Body of pancreas (tissue), 4 donors: ENCODE measurements at places on chromosomes 11 and 22.
A peak's percentile ranks its signal among the peaks of the same experiment; 100 is the strongest.

GRCh38 chr22:24830205-24830979 lies 24.4 kb downstream of the SGSM1 start:
- no peak for DNase-seq

- no peak for DNase-seq
Observed at GRCh38 chr11:3229673-3230630, 2.3 kb downstream of the MRGPRE start.

DNA sequence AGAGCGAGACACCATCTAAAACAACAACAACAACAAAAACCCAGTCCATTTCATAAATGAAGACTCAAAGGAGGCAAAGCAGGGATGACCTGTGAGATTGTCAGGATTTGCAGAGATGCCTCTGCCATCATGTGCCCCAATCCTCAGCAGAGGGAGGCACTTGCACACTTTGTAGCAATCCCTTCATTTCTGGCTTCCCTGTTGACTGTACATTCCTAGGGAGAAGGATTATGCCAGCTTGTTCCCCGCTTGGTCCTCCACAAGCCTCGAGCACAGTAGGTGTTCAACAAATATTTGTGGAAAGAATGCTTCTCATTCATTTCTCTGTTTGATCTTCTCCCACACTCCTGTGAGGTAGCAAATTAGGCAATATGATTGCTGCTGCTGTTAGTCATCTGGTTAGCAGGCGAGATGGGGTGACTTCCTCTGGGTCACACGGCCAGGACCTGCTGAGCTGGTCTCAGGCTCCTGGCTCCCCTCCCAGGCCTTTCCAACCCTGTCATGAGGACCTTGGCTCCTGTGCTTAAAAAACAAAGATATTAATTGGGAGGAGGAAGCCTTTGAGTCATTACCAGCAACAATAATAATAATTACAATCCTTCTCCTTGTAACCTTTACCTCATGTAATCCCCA lies 34.1 kb downstream of the LIF start:
- DNase-seq = peak; percentile 85

GRCh38 chr22:45072322-45072903 lies 62.6 kb upstream of the PHF21B start:
- DNase-seq = no peak

- no peak for DNase-seq
Observed at GRCh38 chr11:79208126-79208525, 232.7 kb downstream of the TENM4 start.

- no peak for DNase-seq
Observed at GRCh38 chr11:78832226-78832947, 257.7 kb upstream of the NARS2 start.

DNA sequence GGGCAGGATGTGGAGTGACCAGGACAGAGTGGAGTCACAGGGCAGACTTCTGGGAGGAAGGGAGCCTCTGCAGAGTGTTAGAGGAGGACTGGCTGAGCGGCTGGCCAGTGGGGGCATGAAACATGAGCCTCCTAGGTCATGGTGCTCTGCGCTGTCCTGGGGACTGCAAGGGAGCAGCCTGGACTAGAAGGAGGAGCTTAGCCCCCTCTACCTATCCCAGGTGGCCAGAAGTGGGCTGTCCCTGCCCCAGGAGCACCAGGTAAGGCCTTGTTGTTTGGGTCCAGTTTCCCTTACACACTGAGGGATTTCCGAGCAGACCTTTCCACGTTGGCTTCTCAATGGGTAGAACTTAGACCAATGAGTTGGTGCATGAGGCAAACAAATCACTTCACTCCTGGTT lies 7.4 kb downstream of the PKNOX2 start:
- DNase-seq = no peak

DNA sequence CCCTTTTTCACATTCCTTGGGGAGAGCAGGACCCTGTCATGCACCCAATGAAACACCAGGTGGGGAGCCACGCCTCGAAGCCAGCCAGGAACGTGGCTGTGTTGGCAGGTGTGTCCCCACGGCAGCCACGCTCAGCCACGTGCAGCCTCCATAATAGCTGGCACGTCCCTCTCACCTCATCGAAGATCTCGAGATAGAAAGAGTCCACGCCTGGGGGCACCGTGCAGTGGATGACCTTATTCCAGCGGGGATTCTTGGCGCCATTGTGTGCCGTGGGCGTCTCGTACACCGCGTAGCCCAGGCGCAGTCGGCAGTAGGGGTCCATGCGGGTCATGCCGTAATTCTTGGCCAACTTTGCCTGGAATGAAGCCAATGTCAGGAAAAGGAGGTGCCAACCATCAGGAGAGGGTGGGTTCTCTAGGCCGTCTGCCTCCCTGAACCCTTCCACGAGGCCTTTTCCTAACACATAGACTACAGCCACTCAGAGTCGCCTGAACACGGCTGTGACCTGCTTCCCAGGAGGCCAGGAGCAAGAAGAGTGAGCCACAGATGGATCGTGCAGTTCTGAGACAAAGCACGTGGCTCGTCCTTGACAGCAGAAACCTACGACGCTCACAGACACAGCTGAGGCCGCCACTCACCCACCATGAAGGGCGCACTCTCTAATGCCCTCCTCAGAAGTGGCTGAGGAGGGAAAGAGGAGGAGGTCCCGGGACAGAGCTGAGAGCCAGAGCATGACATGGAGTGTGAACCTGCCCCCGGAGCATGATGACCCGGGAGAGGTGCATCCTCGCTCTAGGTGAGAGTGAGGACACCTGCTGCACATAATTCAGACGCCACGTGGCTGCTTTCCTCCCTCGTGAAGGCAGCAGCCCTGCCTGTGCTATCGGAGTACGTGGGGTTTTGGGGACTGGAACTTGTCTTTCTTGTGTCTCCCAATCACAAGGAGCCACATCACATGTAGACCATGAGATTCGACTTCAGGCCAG lies 19.1 kb downstream of the TOLLIP start:
- peak; percentile 11 for DNase-seq

DNA sequence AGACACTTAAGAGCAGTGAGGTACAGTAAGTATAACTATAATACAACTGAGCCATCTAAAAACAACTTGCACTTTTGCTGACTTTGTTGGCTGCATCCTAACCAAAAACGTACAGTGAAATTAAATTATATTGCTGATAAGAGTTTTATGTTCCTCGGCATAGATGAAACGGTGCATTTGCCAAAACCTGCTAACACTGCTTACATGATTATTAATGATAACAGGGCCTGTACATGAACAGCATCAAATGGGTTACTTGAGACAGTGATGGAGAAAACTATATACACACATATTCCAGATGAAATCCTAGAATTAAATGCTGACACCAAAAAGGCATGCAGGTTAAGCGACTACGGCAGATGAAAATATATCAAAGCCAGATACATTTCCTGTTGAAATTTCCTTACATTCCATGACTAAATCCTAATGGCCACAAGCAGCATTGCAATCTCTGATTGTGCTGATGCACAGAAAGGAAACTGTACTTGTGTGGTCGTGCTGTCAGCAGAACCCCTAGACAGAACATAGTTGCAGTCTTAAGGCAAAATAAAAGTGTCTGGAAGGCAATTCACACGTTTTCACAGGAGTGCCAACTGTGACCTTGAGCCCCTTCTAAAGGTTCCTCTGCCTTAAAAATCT lies 143.9 kb downstream of the CADM1 start:
- DNase-seq = no peak

DNA sequence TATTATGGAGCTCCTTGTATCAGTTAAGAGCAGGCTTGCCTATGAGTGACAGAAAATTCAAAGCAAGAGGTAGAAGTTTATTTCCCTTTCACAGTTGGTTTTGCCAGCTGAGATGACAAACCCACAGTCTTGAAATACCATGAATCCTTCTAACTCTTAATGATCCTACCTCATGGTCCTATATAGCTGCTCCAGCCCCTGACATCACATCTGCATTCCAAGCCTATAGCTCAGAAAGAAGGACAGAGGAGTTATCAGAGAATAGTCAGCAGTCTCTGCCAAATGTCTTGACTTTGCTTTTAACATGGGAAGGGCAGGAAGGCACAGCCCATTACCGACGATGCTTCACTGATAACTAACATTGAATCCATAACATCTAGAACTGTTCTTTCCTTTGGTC lies 76.2 kb downstream of the APIP start:
- no peak for DNase-seq

DNA sequence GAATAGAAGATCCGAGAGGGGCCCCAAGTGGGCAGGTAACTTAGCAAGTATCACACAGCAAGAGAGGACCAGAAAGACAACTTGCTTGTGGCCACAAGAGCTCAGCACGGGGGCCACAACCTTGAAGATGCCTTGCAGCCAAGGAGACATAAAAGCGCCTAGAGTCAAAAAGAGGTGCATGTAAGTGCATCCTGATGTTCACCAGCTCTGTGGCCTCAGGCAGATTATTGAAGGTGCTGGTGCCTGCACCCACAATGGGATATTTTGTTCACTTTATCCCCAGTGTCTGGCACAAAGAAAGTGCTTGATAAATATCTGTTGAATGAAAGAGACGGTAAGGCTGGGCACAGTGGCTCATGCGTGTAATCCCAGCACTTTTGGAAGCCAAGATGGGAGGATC lies 106.0 kb upstream of the ASPHD2 start:
- no peak for DNase-seq

GRCh38 chr11:117669062-117669461 lies 128.0 kb downstream of the DSCAML1 start:
- no peak for DNase-seq

DNA sequence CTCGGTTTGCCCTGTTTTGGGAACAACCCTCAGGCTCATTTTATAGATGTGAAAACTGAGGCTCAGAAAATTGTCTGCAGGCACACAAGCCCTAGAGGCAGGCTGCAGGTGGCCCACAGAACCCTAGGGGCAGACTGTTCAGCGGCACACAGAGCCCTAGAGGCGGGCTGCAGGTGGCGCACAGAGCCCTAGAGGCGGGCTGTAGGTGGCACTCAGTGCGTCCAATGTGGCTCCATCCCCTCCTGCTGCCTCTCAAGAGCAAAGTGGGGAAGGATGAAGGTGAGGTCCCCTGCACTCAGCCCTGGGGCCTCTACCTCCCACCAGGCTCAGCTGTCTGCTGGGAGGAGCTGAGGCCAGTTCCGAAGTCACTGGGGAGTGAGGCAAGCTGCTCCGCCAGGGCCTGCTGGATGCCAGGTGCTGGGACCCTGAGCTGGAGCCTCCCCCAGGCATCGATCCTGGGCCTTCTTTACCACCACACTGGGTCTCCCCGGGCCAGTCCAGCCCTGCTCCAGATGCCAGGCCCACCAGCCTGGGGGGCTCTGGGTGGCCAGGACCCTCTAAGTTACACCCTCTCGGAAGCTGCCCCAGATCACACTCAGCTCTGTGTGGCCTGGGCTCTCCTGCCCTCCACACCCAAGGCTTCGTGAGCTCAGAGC lies 2.3 kb downstream of the ACY3 start:
- DNase-seq = peak; percentile 76

- no peak for DNase-seq
Observed at GRCh38 chr11:66277471-66278362, at the start of gene CNIH2. CNIH2 (plus strand) TSS chr11:66278175; CDS start chr11:66278457, 282 bp downstream.

- peak; percentile 92 for DNase-seq
Observed at GRCh38 chr11:62337303-62338181, at the start of gene ASRGL1. ASRGL1 (plus strand) TSS chr11:62337448; CDS start chr11:62337978, 530 bp downstream.

DNA sequence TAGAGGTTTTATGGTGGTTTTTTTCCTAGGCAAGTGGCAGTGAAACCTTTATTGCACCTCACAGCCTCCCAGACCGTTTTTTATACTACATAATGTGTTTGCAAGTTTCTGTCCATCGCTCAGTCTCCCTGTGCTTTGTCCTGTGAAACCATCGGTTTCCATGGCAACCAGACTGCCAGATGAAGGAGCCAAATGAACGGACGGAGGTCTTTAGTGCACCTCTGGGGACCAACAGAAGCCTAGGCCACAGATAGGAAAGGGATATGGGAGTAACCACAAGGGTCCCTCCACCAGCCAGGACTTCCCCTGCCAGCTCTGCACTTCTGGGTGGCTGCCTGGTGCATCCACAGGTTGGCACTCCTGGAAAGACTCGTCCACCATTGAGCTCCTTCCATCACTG lies 165.0 kb downstream of the CHST1 start:
- no peak for DNase-seq

DNA sequence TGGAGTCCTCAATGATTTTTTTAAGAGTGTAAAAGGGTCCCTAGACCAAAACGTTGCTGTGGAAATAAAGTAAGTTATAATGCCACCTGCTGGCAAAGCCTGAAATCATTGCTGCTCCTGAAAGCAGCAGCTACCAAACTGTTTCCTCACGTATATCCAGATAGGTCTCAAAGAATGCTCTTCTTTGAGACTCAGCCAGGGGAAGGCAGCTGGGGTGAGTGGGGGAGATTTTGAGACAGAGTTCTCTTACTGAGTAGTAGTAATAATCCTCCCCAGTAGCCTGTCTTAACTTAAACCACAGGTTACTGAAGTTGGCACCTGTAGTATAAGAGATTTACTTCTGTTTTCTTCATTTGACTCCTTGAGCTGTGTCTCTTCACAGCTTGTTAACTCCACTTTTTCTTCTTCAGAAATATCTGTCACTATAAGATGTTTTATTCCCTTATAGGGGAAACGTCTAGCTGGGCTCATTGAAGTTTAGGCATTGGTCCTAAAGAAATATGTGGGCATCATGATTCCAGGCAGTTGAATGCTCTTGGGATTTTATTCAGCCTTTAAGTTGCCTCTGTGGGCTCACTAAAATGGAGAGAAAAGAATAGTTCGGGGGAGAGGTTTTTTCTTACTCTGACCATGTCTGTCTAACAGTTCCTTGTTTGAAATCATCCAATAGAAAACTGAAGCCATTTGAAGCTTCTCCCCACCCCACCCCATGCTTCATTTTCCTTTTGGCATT lies 77.9 kb downstream of the BTBD10 start:
- DNase-seq = peak; percentile 23

- no peak for DNase-seq
Observed at GRCh38 chr22:46061124-46061500, 84.2 kb upstream of the WNT7B start.

DNA sequence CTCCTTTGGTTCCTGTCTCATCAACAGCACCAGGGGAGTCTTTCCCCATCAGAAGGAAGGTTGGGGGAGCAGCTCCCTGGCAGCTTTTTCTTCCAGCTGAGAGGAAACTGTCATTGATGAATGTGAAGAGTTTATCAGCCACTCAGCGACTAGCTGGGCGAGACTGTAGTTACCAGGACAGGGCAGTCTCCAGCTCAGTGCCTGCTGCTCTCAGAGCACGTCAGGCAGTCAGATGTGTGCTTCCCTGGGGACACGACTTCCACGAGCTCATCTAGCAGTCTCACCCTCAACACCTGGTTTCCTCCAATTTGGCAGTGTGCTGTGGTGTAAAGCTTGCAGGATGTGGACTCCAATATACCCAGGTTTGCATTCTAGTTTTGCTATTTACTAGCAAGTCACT lies 12.5 kb upstream of the C1QTNF4 start:
- no peak for DNase-seq

DNA sequence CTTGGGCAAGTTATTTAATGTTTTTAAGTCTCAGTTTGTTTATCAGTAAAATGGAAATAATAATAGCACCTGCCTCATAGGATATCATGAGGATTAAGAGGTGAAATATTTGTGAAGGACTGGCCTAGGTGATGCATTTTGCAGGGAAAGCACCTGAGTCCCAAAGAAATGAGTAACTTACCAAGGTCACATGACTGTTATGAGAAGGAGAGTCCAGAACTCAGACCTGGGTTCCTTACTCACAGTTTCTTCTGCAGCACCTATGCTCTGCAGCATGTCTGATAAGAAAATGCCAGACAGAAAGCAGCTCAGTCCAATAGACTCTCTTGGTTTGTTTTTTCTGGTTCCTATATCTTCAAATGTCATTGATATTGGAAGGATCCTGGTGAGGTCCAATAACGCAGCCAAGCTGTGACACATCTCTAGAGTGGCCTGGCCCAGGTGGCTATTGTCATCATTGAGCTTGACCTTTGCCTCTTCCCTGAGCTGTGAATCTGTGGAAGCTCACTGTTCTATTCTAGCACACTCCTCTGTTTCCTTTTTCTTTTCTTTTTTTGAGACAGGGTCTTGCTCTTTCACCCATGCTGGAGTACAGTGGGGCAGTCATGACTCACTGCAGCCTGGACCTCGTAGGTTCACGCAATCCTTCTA lies 174.7 kb upstream of the NAV2 start:
- no peak for DNase-seq
